ENCODE measurements at places on chromosomes 4 and X.

GRCh38 chr4:119027811-119028210 is 107.8 kb upstream of the MYOZ2 start:
- DNase-seq, result no peak

- DNase-seq, result no peak
Observed at GRCh38 chr4:26124753-26125321, 196.0 kb upstream of the RBPJ start.

DNA sequence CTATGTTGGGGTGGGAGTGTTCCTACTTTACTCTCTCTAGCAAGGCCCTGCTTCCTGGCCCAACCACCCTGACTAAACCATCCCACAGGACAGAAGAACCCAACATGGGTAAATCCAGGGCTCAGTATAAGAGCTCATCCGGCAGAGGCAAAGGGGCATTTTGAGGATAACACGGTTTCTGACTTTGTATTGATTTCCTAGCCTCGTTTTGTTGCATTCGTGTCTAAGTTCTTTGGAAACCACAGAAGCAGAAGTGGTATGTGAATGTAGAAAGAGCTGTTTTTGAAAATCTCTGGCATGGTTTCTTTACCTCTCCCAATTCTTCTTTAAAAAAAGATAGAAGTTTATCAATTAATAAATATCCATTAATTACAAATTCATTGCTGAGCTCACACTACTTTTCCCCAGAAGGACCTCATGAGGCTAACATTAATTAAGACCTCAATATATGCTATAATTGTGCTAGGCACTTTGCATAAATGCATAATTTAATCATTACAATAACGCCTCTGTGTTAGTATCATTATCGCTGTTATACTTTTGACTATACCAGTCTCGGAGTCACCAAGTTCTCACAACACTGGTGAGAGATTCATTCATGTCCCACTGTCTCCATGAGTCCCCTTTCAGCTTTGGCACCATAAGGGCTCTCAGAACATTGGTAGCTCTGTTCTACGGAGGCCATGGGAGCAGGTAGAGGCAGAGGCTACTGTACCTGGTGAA is 5.8 kb upstream of the CLNK start:
- DNase-seq, result no peak

GRCh38 chrX:43656005-43656494 is at the start of gene MAOA:
TSS of gene MAOA (plus strand) at chrX:43656299. CDS start at chrX:43656342, 43 bp downstream.
- DNase-seq, result peak; percentile 62

Measured in activated CD8-positive, alpha-beta memory T cell treated with anti-CD3 and anti-CD28 coated beads, Interleukin-2, amount 10 ng/mL, durations not matched to agents 7 days and 5 days (primary cell).